NCI-H510A (cell line): ENCODE measurements at places on chromosomes 2 and 18.

DNA sequence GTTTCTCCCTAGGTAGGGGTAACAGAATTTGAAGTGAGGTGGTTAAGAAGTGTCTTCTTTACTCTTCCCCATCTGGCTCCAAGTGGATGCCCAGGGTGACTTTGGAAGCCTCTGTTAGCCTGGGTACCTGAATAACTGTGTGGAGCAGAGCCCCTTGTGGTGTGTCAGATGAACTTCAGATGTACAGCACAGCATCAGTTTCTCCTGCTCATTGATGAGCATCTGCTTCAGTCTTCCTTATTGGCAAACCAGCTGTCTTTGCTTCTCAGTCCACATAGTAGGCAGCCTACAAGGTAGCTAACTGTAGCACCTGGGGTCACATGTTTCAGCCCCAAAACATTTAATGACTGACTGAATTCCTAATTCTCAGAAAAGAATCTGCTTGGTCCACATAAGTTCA lies 56.2 kb upstream of the ATP8B1 start:
- DNase-seq: no peak

DNA sequence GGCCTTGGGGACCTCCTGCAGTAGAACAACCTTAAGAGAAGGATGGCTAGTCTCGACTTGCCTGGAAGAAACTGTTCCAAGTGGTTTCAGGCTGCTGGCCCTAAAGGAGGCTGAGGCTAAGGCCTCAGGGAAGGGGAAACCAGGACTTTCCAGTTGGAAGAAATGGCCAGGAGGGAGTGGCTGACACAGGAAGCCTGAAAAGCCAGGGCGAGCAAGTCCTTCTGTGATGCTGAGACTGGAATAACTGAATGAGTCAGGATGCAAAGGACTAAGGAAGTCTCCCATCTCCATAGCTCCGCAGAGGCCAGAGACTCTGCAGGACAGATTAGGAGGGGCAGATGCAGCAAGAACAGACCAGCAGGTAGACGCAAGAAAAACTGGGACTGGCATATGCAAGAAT lies 7.4 kb downstream of the HTRA2 start:
- DNase-seq: no peak

DNA sequence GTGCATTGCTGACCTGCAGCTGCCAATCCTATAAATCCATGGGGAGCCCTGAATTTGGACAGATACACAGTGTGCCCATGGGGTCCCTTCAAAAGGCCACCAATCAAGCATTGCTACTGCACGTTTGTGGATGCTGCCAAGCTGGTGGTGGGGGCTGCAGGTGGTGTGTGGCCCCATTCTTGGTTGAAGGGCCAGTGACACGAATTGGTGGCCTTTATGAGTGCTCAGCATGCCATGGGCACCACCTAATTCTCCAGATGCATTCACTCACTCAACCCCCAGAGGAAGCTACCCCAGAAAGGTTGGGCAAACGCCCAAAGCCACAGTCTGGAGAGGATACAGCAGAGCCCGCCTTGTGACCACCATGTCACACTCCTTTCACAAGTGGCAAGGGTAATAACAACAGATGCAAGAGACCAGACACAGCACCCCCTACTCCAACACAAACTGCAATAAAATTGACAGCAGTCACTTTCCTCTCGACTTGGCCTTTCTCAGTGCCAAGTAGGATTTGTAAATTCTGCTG lies 27.1 kb downstream of the MC2R start:
- DNase-seq: no peak

DNA sequence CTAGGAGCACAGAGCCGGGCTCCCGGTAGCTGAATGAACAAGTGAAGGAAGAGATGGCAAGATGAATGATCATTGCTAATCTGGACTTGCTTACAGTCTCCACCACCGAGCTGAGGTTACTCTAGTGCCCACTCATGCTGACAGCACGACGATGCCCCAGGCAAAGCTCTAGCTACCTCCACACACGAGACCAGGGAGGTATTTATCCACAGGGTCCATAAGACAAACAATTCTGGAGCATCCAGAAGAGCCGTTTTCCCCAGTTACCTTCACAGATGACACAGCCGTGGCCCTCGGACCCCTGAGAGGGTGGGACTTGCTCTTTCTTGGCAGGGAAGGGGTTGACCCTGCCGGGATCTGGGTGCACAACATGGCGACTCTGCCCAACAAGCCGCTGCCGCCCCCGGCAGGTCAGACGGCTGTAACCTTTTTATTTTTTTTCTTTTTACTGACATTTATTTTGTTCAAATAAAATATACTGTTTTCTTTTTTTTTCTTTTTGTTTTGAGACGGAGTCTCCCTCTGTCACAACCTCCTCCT lies 120.3 kb downstream of the PXDN start:
- DNase-seq: no peak

DNA sequence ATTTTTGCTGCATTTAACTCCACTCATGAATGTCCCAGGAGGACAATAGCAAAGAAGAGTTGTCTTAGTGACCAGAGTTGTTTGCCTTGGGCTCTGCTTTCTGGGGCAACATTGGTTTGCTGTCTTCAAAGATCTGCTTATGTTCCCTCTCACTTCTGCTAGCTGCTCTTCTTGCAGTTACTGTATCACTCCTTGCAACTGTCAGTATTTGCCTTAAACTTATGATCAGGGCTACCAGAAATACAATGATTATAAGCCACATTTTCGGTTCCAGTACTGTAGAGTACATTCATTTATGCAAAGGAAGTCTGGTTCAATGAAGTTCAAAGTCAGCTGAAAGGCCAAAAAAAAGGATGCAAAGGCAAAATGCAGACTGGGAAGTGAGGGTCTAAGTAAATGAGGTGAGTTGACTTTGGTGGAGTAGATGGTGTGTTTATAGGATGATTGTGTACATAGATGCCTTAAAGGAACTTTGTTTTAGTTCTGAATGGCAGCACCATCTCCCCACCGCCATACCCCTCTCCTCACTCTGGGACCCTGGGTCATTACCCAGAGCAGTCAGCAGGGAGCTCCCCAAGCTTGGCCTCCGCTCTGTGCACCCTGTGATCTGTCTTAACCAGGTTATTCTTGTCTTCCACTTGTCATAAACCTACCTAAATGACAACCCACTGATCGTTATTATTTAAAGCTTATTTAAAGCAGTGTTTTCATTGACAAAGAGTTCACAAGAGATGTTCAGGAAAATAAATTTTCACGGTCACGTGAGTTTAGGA lies 236.0 kb downstream of the DOK6 start:
- DNase-seq: no peak

DNA sequence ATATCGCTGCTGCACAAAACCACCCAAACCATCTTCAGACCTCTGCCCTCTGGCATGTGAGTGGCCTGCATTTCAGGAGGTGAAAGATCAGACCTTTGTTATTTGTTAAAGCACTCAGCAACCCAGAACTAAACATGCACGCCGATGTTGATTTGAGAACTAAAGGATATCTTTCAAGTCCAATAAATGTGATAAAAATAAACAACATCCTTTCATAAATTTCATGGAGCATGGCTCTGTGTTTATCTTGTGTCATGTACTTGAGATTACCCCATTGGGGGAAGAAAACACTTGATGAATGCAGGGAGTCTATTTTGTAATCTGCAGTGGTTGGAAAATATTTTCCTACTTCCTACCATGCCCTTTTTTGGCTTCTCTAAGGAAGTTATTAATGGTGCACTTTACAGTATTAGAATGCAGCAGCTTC lies 70.8 kb upstream of the GATA6 start:
- DNase-seq: no peak

DNA sequence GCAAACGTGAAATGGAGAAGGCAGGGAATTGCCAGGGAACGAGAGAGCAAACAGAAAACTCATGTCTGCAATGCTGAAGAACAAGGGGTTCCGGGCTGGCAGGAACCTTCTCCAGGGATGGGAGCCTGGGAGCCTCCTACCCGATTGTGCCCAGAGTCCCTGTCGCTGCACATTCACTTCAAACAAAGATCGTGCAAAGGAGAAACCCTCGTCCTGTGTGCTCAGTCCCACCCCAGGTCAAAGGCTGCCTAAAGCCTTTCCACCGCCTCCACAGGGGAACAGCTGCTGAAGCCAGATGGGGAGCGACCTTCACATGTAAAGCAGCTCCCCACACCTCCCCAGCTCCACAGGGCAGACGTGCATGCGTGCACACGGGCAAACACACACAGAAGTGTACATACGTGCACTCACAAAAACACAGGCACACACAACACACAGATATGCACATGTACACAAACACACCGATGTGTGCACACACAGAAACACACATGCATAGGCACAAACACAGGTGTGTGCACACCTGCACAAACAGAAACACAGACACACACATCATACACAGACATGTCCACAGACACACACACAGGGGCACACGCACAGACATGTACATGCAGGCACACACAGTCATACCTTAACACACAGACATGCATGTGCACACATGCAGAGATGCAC lies 460.1 kb upstream of the SALL3 start:
- DNase-seq: no peak
